ENCODE measurements at places on chromosomes 5 and 9.

- no peak for DNase-seq
Measured at GRCh38 chr5:109868737-109869136, 179.0 kb downstream of the MAN2A1 start.

DNA sequence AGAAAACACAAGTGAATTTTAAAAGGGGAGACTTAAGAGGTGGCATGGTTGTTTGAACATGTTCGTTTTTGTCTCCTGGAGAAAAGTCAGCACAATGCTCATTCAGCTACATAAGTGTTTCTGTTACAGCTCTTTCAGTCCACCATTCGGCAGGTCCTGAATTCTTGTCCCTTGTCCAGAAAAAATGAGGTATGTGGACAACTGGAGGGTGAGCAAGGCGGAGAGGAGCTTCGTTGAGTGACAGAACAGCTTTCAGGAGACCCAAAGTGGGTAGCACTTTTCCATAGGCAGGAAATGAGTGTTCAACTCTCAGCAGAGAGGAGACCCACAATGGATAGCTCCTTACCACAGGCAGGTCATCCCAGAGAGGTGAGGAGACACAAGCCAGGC lies 4.9 kb downstream of the PDCD1LG2 start:
- DNase-seq = no peak

DNA sequence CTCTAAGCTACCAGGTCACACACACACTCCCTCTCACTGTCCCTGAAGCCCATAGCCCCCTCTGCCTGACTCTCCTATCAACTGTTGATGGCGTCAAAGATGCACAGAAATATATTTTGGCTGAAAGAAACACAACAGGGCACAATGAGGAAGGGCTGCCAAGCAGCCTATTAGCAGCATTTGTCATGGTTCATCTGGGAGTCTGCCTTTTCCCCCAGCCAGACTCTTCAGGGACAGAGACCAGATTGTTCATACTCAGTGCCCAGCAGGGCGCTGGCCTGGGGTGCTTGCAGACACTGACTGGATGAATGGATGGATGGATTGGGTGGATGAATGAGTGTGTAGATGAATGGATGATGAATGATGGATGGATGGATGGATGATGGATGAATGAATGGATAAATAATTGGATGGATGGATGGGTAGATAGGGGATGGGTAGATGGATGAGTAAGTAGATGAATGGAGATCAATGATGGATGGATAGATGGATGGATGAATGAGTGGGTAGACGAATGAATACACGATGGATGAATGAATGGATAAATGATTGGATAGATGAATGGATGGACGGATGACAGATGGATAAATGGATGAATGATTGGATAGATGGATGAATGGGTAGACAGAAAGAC lies 90.5 kb downstream of the ADAMTS2 start:
- no peak for DNase-seq

DNA sequence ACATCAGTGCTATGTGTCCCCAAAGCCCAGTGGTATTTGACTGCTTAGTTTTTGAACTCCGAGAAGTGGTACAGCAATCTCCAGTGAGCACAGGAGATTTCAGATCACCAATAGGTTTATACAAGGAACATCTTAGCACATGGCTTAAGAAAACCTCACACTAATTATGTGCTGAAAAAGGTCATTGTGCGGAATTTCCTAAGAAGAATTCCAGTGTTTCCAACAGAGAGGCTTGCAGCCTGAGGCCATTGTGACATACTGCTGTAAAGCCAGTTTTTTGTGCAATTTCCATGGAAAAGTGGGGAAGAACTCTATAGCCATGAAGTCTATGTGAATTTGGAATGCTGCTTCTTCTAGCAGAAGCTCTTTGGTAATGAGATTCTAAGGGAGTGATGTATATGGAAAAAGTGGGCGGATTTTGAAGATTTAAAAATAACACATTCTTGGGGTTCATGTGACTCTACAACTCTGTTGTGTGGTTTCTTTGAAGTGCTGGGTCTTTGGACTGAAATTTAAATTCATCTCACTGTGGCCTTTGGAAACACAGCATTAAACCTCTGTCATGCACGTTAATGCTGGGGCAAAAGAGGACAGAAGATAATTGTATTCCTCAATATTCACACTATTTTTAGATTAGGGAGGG lies 110.5 kb upstream of the CD180 start:
- DNase-seq = no peak

- DNase-seq = no peak
Measured at GRCh38 chr5:132010645-132010988, 841 bp downstream of the ACSL6 start.

DNA sequence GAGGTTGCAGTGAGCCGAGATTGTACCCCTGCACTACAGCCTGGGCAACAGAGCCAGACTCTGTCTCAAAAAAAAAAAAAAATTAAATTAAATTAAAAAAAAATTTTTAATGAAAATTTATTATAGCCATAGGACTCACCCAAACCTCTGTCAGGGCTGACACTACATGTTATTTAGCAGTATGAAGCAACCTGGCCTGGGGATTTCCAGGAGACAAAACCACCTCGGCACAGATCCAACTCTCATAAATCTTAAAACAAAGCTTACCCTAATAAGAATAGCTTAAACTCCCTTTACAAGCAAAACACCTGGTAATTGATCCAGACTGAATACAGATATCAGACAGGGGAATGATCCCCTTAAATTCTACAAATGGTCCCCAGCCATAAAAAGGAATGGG lies 38.4 kb downstream of the PPP1R2B start:
- DNase-seq = no peak

- no peak for DNase-seq
Measured at GRCh38 chr5:143179126-143179740, 224.3 kb downstream of the NR3C1 start.

- no peak for DNase-seq
Measured at GRCh38 chr9:78010445-78010844, 21.2 kb downstream of the GNAQ start.

GRCh38 chr9:87089506-87089905 lies 142.2 kb upstream of the GAS1 start:
- DNase-seq = no peak

DNA sequence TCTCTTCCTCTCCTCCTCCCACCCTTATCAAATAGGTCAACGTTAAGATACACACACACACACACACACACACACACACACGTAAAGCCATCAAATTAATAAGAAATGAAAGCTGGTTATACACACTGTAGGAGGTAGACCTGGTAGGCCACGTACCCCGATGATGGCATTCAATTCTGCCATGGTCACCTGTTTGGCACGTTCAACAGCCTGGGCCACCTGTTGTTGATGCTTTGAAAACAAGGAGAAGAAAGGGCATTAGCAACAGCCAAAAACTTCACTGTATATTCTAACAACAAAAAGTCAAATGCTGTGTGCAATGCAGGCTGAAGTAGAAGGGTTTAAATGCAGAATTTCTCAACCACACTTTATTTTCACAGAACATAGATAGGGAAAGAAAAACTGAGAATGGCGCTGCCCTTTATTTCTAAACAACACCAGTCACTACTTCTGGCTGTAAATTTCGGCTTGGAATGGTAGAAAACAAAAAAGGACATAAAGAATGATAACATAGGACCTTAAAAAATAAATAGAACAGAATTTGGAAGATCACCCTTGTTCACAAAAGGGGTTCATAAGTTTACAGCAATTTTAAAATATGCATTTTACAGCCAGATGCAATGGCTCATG lies 37.2 kb downstream of the TLE1 start:
- DNase-seq = no peak

GRCh38 chr9:91658513-91659105 lies 235.0 kb upstream of the NFIL3 start:
- DNase-seq = no peak

GRCh38 chr5:173202266-173202875 lies 32.6 kb downstream of the NKX2-5 start:
- no peak for DNase-seq

DNA sequence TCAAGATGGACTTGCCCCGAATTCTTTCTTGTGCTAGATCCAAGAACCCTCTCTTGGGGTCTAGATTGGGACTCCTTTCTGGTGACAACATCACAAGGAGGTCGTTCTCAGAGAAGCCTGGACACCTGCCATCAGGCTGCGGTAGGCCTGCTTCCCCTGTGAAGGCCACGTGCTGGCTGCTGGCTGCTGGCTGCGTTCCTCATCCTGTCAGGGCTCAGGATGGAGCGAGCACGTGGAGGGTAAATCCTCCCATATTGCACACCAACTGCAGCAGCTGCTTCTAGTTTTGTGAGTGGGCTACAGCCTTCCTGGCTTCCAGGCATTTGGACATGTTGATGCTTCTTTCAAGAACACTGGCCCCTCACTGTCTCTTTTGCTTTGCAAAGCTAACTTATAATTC lies 95.6 kb downstream of the HSPA4 start:
- no peak for DNase-seq

DNA sequence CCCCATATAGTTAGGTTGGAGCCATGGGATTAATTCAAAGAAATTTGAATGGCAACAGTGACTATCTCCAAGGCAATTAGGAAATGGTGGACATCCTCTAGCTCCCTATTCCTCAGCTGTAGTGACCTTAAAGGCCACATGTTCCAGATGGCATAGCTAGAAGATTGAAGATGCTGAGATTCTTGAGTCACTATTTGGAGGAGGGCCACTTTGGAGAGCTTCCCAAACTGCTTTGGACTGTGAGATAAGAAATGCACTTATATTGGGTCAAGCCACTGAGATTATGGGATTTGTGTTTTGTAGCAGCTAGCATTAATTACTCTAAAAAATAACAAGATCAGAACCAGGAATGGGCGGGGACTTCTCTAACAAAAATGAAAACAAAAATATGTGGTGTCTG lies 636.2 kb upstream of the CCNG1 start:
- no peak for DNase-seq

DNA sequence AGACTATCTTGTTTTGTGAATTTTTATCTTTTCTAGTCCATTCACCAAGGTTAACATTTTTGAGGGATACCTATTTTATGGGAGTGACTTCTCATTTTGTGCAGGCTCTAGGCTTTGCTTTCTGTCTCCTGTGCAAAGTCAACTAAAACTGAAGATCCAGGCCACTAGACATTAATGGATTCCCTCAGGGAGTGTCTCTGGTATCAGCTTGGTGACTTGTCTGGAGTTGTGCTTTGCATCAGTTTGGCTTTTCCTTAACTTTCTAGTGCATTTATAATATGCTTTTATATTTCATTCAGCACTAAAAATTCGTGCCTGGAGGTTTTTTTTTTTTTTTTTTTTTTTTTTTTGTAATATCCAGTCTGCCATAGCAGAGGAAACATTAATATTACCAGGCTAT lies 144.2 kb downstream of the YIPF5 start:
- no peak for DNase-seq

DNA sequence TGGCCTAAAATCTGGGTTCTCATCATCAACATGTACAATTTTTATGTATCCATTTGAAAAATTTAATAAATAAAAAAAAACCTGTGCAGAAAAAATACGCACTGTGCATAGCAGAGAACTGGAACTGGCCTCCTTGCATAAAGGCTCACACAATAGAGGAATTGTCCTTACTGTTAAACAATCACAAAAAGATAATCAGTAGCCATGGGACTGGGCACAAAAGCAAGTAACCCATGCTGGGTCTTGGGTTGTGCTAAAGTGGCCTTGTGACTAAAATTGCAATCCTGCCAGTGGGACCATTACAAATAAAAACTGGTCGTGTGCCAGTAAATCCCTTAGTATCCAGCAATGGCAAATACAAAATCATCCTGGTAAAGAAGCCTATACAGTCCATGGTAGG lies 1646.6 kb downstream of the MAT2B start:
- no peak for DNase-seq

GRCh38 chr9:105142406-105143135 lies 101.9 kb upstream of the SLC44A1 start:
- DNase-seq = no peak

DNA sequence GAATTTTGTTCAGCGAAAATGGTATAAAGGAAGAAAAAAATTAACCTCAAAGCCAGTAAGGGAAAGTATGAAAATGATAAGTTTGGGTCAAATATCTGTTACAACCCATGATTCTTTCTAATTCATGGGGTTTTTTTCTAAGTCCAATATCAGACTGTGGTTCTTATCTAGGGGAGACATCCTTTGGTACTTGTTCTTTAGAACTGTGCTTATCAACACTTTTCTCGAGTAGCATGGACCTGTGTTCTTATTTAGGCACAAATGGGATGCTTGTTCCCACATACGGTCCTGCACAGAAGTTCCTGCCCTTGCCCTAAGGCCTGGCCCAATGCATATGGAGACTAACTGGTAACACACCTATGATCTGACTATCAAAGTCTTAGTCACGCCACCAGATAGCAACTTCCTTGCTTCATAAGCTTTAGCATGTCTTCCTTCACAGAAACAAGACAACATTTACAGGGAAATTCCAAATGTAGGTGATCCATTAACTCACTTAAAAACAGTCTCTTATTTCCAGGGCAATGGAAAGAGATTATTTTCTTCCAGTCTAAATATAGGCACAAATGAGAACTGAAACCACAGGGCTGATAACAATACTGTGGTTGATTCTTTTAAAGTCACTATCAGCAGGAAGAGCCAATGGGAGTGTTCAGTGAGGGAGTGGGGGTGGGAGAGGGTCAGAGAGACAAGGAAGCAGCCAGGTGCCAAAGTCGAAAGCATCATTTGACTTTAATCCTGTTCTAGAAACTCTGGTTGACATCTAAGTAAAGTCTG lies 268.8 kb upstream of the ANKRD55 start:
- DNase-seq = no peak

DNA sequence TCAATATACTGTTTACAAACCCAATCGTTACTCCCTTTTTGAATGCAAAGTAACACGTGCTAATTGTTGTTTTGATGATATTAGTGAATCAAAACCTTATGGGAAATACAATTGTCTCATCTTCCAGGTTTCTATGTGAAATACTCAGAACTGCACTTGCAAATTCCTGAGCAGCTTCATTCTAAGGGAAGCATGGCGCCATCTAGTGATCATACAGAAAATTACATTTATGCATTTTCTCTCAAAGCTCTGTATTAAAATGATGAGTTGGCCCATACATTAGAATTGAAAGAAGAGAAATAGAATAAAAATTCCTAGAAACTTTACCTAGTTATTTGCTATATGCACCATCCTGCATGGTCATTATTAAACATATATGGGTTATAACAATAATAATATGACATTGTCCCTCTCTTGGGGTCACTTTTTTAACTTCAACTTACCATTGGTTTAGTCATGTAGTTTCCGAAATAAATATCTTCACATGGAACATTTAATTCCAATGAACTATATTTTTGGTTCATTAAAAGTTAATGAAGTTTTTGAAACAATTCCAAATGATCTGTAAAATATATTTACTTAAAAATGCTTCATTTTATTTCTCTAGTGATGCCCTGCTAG lies 220.0 kb downstream of the PDE4D start:
- DNase-seq = no peak

DNA sequence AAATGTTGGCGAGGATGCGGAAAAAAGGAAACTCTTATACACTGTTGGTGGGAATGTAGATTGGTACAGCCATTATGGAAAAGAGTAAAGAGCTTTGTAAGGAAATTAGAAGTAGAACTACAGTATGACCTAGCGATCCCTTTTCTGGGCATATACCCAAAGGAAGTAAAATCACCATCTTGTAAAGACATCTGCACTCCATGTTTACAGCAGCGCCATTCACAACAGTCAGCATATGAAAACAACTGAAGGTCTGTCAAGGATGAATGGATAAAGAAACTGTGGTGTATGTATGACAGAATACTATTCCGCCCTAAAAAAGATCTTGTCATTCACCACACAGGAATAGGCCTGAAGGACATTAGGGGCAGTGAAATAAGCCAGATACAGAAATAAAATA lies 27.7 kb upstream of the SLC25A51 start:
- DNase-seq = no peak
